ENCODE measurements at places on chromosomes 4 and X.

GRCh38 chrX:126164226-126164625 lies 1.9 kb downstream of the DCAF12L2 start:
- DNase-seq, result no peak

GRCh38 chr4:117545039-117545438 lies 459.7 kb upstream of the TRAM1L1 start:
- no peak for DNase-seq

- DNase-seq, result peak; percentile 57
Observed at GRCh38 chrX:121308276-121308805, 260.9 kb downstream of the GLUD2 start.

- no peak for DNase-seq
Observed at GRCh38 chr4:100428051-100428450, 89.8 kb downstream of the EMCN start.

GRCh38 chr4:55256787-55257186 lies 89.3 kb upstream of the SRD5A3 start:
- DNase-seq, result no peak

- no peak for DNase-seq
Observed at GRCh38 chrX:136260776-136261175, 9.6 kb upstream of the MAP7D3 start.

DNA sequence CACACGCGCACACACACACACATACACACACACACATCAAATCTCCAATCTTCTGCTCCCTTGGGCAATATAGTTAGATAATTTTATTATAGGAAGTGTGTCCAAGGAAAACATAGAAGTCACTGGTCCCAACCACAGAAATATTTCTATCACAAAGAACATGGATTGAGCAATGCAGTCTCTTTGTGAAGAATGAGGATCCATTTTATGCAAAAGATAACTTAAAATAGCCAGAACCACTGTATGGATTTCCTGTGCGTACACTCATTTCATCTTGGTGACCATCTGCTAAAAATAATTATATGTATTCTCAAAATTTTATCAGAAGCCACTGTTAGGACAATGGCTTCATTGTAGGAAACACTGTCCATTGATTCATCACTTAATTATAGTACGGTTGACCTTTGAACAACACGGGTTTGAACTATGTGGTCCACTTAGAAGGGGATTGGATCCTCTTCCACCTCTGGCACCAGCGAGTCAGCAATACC lies 169.6 kb upstream of the MXRA5 start:
- no peak for DNase-seq

GRCh38 chr4:170776983-170777382 lies 687.2 kb upstream of the AADAT start:
- no peak for DNase-seq

Data from activated naive CD4-positive, alpha-beta T cell treated with anti-CD3 and anti-CD28 coated beads, Interleukin-2, amount 50 U/mL, for 16 hours (primary cell).